ENCODE measurements at places on chromosomes 1 and 21.
A peak's percentile ranks its signal among the peaks of the same experiment; 100 is the strongest.

DNA sequence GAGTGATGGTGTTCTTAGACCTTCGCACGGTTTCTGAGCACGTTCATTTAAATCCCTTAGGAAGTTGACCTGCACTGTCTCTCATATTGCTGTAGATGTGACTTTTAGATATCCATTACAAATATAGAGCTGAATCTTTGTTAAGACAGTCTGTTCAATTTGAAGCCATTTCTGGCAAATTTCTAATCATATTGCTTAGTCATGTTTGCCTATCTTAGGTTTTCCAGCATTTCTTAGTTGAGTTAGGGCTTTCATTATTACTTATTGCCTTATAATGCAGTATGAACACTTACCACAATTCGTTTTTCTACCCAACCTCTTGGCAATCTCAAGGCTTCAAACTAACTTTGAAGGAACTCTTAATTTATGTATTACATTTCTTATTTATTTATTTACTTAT lies 78.5 kb upstream of the PGD start:
- no peak for DNase-seq

DNA sequence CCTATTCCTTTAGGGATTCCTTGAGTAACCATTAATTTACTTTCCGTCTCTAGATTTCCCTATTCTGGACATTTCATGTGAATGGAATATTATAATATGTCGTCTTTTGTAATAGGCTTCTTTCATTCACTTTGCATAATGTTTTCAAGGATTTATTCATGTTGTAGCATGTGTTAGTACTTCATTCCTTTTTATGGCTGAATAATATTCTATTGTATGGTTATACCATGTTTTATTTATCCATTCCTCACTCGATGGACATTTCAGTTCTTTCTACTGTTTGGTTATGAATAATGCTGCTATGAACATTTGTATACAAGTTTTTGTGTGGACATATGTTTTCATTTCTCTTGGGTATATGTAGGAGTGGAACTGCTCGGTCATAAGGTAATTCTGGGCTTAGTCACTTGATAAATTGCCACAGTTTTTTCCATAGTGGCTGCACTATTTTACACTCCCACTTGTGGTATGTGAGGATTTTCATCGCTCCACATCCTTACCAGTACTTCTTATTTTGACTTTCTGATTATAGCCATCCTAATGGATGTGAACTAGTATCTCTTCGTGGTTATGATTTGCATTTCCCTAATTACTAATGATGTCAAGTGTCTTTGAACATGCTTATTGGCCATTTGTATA lies 17.7 kb downstream of the PPP2R5A start:
- DNase-seq = no peak

DNA sequence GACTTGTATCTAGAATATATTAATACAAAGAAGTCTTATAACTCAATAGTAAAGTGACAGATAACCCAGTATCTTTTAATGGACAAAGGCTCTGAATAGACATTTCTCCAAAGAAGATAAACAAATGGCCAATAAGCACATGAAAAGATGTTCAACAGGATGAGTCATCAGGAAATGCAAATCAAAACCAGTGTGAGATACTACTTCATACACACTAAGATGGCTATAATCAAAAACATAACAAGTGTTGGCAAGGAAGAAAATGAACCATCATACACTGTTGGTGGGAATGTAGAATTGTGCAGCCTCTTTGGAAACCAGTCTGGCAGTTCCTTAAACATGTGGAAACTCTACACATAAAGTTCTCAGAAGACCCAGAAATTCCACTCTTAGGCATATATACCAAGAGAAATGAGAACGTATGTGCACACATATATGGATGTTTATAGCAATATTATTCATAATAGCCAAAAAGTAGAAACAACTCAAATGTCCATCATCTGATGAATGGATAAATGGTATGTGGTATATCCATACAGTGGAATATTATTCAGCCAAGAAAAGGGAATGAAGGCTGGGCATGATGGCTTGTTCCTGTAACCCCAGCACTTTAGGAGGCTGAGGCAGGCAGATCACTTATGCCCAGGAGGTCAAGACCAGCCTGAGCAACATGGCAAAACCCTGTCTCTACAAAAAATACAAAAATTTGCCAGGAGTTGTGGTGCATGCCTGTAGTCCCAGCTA lies 9.9 kb upstream of the MPL start:
- DNase-seq = no peak

DNA sequence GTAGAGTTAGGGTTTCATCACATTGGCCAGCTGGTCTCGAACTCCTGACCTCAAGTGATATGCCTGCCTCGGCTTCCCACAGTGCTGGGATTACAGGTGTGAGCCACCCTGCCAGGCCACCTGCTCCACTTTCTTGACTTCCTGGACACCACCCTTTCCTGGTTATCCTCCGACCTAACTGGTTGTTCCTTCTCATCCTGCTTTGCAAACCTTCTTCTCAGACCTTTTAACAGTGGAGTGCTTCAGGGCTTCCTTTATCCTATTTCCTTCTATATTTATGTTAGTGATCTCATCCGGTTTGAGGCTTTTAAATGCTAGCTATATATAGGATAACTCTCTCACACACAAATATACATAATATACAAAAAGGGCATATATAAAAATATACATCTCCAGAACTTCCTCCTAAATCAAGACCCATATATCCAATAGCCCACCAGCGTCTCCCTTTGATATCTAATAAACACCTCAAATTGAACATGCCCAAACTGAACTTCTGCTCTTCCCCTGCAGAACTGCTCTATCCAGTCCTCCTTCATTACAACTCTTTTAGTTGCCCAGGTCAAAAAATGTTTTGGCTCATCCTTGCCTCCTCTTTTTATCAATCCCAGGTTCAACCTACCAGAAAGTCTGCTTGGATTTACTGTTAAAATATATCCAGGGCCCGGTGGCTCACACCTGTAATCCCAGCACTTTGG lies 19.5 kb upstream of the UQCRHL start:
- DNase-seq = no peak

DNA sequence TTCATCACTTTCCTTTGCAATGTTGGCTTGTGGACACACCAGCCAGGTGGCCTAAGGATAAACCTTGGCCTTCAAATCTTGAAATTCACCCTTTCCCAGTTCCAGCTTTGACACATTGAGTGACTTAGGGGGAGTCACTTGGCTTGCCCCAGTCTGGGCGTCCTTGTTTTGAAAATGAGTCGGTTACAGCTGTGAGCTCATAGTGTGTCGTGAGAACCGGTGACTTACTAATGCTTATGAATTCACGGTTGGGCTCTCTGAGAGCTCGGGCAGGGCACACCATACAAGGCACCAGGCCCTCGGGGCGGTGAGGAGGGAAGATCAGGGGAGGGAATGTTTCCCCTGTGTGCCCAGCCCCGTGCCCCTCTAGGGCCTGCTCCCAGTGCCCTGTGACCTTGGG lies 126.9 kb upstream of the TMPRSS2 start:
- DNase-seq = no peak

DNA sequence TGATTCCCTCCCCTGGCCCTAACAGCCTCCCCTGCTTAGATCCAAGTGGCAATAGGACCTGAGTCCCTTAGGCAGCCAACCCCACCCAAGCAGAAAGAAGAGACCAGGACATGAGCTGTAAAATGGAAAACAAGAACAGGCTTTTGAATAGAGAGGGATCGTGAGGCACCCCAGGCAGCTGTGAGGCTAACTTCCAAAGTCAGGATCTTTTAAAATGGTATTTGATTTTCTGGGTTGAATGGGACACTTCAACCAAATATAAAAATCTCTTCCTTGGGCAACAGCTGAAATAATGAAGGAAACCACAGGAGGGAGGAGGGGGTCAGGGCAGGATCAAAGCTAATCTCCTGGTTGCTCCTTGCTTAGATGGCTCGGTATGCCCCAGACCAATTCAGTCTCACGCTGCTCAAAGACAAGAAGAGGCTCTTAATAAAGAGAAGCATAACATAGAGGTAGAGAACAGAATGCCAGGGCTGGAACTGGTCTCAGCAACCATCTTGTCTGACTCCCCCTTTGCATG lies 28.6 kb upstream of the AVPR1B start:
- DNase-seq = no peak

- DNase-seq = no peak
Observed at GRCh38 chr1:54372978-54373377, 33.2 kb downstream of the SSBP3 start.

GRCh38 chr1:152398812-152399698 lies 15.0 kb downstream of the CRNN start:
- DNase-seq = no peak

DNA sequence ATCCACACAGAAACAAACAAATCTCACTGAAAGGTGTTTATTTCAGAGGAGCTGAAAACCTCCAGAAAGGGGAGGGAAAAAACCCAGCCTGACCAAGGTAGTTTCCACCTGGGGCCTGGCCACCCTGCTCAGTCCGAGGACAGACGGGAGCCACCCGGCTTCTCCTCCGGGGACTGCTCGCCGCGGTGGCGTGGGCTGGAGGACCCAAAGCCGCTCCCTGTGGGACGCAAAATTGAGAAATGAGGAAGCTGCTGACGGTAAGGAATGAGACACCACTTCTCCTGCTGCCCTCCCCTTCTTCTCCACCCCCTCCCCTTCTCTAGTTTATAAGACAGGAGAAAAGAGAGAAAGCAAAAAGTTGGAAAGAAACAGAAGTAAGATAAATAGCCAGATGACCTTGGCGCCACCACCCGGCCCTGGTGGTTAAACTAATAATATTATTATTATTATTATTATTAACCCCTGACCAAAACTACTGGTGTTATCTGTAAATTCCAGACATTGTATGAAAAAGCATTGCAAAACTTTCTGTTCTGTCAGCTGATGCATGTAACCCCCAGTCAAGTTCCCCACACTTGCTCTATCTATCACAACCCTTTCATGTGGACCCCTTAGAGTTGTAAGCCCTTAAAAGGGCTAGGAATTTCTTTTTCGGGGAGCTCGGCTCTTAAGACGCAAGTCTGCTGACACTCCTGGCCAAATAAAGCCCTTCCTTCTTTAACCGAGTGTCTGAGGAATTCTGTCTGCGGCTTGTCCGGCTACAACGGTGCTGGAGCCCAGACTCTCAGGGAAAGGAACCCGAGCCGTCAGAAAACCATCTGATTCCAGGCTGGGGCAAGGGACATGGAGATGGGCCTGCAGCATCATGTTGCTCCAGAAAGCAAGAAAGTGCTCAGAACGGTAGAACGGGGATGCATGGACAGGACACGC lies 12.5 kb downstream of the ITGB2 start:
- no peak for DNase-seq

- DNase-seq = no peak
Observed at GRCh38 chr21:41885341-41886024, 6.3 kb upstream of the PRDM15 start.

GRCh38 chr1:43530483-43531106 lies at the start of gene PTPRF:
Gene PTPRF, plus strand, starts transcription at chr1:43530883. Its CDS starts 14,193 bp downstream, at chr1:43545076.
- peak; percentile 26 for DNase-seq

GRCh38 chr1:69401879-69402278 lies 165.8 kb upstream of the LRRC7 start:
- DNase-seq = no peak

DNA sequence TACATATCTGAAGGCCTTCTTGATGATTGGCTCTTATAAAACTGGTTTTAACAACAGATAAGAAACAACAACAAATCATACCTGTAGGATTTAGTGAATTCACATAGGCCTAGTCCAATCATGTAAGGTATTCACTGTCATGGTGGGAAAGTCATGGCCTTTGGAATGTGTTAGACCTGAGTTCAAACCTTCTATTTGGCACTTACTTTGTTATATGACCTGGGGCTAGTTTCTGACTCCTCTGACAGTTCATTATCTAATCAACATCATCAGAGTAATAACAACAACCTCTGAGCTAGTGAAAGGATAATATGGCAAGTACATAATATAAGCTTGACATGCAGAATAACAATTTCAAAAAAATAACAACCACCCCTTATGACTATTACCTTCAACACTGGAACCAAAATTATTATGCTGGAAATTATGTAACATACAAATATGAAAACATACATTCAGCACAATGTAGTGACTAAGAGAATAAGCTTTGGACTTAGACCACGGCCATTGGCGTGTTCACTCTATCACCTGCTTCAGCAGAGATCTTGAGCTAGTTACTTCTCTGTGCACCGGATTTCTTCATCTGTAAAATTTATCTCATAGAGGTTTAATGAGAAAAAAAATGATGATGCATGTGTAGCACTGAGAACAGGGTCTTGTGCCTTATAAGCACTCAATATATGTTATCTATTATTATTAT lies 597.6 kb downstream of the LMO4 start:
- DNase-seq = no peak

GRCh38 chr1:183850852-183851251 lies 45.9 kb downstream of the RGL1 start:
- no peak for DNase-seq

GRCh38 chr1:201025571-201026002 lies 2.1 kb upstream of the KIF21B start:
- DNase-seq = no peak

- DNase-seq = no peak
Observed at GRCh38 chr1:26932531-26932930, 11.0 kb downstream of the NUDC start.

GRCh38 chr1:43238085-43238484 lies 31.7 kb upstream of the TMEM125 start:
- no peak for DNase-seq

- DNase-seq = no peak
Observed at GRCh38 chr1:165452336-165453130, 7.6 kb upstream of the RXRG start.

DNA sequence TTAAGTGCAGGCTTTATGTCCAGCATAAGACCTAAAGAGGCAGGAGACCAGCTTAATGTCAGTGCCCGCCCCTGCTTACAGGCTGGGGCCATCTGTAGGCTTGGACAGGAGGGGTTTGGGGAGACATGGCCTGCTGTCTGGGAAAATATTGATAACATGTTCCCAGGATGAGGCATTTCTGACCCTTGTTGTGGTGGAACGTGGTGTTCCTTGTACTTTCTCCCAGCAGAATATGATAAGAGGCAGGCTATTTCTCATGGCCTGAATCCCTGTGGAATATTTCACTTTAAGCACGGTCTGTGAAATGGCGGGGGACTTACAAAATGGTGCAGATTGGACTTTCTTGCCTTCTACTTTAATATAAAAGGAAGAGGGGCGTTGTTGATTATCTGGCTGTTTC lies 41.9 kb upstream of the PLA2G5 start:
- no peak for DNase-seq

- no peak for DNase-seq
Observed at GRCh38 chr1:151728151-151729054, 7.1 kb downstream of the RIIAD1 start.

DNA sequence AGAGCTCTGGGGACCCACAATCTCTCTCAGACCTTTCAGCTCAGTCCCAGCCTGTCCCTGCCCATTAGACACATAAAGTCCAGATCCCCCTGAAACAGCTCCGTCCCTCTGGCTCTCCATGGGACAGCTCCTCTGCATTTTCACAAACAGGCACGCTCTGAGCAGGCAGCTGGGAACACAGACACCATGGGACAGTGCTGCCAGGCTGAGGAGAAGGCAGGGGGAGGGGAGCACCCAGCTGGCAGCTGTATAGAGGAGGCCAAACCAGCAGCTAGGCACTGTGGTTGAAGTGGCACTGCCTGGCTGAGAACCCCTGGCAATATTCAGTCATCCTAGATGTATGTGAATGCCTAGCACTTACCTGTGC lies 2.0 kb downstream of the TMEM63A start:
- no peak for DNase-seq

DNA sequence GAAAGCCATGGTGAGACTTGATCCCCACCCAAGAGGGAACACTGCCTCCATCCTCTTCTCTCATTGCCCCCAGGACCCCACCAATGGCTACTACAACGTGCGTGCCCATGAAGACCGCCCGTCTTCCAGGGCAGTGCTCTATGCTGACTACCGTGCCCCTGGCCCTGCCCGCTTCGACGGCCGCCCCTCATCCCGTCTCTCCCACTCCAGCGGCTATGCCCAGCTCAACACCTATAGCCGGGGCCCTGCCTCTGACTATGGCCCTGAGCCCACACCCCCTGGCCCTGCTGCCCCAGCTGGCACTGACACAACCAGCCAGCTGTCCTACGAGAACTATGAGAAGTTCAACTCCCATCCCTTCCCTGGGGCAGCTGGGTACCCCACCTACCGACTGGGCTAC lies 86.1 kb upstream of the CD1D start:
- no peak for DNase-seq

Measured in cerebellar nuclear complex (tissue), 1 donor.